NCI-H1694 treated with DMSO at 0.1 percent for 48 hours (cell line): ENCODE measurements at places on chromosomes 1 and 21.
A peak's percentile ranks its signal among the peaks of the same experiment; 100 is the strongest.

DNA sequence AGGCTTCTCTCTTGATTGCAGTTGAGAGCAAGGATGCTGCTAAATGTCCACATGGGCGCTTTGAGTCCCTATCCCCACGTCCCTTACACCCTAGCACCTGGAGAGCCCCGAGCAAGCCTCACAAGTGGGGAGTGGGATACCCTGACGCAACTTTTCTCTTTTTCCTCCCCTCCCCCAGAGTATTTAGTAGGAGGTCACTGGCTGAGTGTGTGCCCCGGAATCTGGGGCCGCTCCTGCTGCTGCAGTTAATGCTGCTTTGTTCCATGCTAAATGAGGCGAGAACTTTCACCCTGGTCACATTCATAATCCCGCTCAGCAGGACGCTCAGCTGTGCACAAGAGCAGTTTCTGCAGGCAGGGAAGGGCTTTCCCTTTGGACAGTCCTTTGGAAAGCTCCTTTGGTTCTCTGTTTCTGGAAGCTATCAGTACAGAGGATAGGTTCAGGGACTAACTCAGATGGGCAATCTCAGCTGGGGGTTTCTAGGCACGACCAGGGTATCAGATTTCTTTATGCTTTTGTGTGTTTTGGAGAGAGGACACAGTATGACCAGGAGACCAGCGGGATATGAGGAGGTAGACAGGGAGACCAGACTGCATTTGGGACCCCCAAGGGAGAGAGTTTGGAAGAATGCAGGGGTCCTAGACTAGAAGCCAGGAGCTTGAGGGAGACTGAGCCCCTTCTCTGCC, 75.9 kb downstream of the NOS1AP start:
- peak; percentile 34 for DNase-seq

GRCh38 chr1:201147396-201148015, 6.8 kb downstream of the TMEM9 start:
- DNase-seq: no peak

DNA sequence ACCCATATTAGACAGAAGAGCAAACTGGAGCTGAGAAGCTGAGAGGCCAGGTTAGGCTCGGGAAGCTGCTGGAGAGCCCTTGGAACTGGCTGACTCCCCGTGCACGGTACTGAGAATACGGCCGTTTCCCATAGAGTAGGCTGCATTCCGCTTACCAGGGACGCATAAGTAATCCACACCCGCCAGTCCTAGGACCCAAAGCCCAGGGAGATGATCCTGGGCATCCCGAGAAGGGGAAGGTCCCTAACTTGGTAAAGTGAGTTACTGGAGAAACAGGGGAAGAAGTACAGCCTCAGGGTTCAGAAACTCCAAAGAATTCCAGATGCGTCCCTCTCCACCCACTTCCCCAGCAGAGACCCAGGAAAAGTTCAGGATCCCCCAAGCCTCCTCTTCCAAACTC, 1.3 kb downstream of the LRRC38 start:
- DNase-seq: no peak

- DNase-seq: no peak
Measured at GRCh38 chr21:35586305-35586704, 474.0 kb downstream of the SETD4 start.

- no peak for DNase-seq
Measured at GRCh38 chr1:175735144-175735543, 8.3 kb downstream of the TNR start.

GRCh38 chr1:182935716-182936115, 17.2 kb downstream of the SHCBP1L start:
- DNase-seq: no peak

DNA sequence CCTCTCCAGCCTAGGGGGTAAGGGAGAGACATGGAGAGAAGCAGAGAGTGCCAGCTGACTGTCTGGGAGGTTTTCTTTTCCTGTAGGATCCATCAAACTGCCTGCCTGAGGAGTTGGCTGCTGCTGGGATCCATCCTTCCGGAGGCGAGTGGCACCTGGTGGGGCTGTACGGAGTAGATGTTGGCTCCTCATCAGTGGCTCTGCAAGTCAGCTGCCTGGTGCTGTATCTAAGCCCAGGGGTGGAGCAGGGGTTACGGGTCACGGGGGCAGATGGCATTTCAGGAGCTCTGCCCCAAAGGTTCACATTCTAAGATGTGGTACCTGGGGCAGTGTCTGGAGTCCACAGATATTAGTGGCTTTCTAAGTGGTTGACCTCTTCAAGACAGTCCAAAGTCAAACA, 128.0 kb downstream of the ACTL8 start:
- DNase-seq: no peak

DNA sequence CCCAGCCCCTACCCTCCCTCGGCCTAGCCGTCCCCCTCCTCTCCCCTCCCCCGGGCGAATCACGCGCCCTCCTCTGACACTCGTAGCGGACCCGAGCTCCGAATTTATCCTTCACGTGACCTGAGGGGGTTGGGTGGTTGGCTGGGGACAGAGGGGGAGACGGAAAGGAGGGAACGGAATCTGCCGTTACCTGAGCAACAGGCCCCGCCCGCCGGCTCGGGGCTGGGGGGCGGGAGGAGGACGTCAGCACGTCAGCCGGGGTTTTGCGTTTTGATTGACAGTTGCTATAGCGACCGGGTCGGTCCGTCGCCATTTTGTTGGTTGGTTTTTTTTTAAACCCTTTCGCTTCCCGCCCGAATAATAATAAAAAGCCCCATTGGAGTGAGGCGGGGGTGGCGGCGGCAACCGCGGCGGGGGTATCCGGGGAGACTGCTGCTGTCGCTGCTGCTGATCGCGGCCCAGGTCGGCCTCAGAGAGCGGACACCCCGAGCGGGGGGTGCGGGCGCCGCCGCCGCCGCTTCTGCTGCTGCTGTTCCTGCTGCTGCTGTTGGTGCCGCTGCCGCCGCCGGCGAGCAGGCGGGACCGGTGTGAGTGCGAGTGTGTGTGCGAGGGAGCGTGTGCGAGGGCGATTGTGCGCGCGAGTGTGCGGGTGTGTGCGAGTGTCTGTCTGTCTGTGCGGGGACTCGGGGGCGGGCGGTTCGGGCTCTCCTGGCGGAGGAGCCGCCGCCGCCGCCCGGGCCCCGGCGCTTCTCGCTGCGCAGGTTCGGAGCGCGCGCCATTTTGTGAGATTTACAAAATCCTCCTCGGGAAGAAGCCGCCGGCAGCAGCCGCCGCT, at the start of gene DYRK1A:
DYRK1A (plus strand) TSS at position 292 of the 835 bp plus-strand sequence. CDS start 53,602 bp downstream, outside the sequence.
- peak; percentile 99 for DNase-seq

GRCh38 chr1:189499736-189500135, 977.9 kb downstream of the BRINP3 start:
- no peak for DNase-seq

DNA sequence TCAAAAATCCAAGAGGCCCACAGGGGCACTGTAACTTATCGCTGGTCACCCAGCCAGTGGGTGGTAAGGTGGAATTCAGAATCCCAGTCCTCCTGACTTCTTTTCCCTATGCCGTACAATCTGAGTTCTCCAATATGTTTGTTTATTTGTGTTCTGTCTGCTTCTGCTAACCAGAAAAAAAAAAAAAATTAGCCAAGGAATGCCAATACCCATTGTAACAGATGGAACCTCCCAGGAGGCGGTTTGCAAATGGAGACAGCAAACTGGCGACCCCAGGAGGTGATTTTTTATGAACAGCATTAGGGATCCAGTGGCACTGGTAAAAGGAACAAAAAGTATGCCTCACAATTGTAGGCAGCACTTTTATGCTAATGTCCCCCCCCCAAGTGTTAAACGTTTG, 189.0 kb upstream of the FGGY start:
- DNase-seq: peak; percentile 98

DNA sequence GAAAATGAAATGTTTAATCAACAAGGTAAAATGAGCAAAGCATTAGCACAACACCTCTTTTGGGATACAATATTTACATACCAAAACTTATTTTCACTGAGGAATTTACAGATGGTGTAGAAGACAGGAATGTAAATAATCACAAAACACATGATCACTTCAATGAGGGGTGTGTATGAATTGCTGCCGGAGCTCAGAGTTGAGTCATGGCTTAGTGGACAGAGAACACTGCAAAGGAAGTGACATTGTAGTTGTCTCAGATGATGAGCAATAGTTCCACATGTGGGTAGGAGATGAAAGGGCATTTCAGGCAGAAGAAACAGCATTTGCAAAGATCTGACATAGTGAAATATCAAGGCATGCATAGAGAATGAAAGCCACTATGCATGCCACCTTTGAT, 5.6 kb upstream of the KPRP start:
- no peak for DNase-seq

DNA sequence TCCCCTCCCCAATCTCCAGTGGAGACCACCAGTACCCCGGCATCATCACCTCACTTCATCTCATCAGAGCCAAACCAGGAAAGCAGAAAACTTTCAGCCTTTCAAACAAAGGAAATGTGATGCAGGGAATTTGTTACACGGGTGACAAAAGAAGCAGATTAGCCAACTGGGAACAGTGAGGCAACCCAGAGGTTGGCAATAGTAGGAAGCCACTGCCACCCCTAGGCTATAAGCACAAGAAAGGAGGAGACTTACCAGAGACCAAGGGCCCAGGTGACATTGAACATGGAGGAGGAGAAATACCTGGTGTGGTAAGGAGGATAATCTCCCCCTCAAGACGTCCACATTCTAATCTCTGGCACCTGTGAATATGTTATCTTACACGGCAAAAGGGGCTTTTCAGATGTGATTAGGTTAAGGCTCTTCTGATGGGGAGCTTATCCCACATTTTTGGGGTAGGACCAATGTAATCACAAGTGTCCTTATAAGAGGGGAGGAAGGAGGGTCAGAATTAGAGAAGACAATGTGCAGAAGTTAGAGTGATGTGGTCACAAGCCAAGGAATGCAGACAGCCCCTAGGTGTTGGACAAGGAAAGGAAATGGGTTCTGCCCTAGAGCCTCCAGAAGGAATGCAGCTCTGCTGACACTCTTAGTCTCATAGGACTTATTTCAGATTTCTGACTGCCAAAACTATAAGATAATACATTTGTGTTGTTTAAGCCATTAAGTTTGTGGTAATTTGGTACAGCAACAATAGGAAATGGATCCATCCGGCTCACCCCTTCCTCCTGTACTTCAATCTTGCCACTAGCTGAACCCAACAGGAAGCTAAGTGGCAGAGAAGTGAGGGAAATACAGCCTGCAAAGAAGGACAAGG, 83.6 kb upstream of the VAV3 start:
- DNase-seq: no peak

GRCh38 chr1:11037740-11038182, 9.3 kb downstream of the MASP2 start:
- peak; percentile 77 for DNase-seq

GRCh38 chr1:188669728-188670382, 1807.8 kb downstream of the BRINP3 start:
- peak; percentile 9 for DNase-seq

DNA sequence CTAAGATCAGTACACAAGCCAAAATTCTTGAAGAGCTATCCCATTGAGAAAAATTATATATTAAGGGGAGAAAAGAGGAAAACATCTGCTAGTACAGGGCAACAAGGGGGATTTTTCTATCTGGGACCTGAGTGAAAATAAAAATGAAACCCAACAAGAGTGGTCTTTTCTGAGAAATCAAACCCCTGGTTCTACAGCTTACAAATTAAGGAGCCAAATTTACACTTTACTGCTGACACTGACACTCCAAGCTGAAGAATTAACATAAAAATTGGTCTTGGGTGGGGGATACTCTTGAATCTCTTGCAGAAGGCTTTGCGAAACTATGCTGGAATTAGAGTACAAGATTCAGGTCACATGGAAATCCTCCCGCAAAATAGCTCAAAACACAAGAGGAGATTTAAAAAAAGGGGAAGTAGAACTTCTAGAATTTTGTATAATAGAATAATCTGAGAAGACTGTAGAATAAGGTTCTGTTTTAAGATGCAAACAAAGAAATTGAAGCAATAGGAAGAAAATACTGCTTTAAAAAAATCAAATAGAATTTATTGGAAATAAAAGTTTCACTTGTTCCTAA, 32.1 kb upstream of the HSPA13 start:
- no peak for DNase-seq
